ENCODE measurements at places on chromosomes 3 and 15.

DNA sequence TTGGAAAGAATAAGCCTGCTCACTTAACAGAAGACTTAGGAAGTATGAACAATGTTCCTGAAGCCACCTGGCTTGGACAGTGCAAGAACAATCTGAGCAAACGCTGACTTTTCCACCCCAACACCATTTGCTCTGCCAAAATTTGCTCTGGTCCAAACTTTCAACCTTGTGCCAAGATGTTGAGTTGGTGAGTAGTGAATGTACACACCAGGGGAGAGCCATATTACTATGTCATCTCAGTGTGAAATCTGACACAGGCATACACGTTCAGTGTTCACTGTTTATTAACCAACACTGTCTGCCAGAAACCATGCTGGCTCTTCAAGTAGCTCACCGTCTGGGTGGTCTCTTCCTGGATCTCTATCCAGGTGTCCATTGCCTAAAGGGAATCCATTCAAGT is 152.9 kb upstream of the LPP start:
- no peak for DNase-seq

DNA sequence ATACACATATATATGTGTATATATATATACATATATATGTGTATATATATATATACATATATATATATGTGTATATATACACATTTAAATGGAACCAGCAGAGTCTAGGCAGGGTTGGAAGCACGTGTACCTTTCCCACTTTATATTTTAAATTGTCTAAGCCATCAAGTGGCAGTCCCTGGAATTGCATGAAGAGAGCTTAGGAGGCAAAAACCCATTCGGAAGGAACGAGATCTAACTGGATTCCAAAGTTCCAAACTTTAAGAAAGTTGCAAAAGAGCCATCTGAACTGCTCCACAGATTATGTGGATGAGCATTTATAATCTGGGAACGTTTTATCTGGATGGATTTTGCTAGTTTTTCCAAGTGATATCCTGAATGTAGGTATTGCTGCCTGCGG is 186.5 kb downstream of the FOXP1 start:
- DNase-seq, result peak; percentile 53

DNA sequence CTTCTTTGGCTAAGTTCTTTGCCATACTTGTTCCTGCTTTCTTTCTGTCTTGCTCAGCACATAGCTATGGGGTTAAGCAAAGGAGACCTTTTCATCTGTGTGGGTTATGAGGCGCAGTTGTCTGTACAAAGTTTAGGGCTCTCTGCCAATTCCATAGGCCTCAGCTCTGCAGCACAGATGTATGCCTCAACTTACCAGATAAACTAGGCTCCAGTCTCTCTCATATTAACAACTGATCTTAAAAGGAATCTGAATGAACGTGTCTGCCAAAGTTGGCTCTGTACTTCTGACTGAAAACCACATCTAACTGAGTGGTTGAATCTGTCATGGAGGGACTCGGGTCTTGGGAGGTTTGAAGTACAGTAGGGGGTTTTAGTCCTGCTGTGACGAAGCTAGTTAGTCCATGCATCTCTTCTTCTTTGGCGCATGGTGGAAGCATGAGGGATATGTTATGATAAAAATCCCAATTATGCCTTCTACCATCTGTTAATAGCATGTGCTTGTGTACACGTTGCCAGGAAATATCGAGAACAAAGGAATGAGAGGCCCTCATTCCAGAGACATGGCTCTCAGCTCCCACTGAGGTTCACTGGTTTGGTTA is 114.6 kb upstream of the TSC22D2 start:
- no peak for DNase-seq

- no peak for DNase-seq
Measured at GRCh38 chr3:52388348-52388821, 56.5 kb downstream of the SEMA3G start.

DNA sequence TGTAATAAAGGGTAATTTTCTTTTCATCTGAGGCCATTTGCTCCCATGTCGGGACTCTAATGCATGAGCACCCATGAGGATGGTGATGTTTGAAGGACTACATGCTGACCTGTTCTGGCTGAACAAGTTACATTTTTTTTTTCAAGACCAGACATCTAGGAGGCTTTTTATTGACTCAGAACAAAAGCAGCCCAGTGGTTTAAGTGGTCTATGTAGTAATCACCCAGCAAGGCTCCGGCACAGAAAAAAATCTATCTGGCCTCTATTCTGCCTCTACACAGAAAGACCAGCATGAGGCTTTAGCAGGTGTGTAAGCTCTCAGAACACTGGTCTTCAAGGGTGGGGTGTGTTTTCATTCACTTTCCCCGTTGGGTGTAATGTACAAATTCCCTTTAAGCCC is 95.1 kb upstream of the ZBED2 start:
- no peak for DNase-seq

- DNase-seq, result peak; percentile 79
Measured at GRCh38 chr3:123328851-123329635, 119.8 kb downstream of the ADCY5 start.

DNA sequence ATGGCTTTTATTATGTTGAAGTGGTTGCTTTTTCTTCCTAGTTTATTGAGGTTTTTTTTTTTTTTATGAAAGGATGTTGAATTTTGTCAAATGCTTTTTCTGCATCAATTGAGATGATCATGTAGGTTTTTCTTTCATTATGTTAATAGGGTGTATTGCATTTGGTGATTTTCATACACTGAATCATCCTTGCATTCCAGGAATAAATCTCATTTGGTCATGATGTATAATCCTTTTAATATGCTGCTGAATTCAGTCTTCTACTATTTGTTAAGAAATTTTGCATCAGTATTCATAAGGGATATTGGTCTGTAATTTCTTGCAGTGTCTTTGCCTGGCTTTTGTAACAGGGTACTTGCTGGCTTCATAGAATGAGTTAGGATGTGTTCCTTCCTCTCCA is 11.5 kb upstream of the CLRN1 start:
- no peak for DNase-seq

- no peak for DNase-seq
Measured at GRCh38 chr15:59191855-59192237, 14.8 kb upstream of the LDHAL6B start.

DNA sequence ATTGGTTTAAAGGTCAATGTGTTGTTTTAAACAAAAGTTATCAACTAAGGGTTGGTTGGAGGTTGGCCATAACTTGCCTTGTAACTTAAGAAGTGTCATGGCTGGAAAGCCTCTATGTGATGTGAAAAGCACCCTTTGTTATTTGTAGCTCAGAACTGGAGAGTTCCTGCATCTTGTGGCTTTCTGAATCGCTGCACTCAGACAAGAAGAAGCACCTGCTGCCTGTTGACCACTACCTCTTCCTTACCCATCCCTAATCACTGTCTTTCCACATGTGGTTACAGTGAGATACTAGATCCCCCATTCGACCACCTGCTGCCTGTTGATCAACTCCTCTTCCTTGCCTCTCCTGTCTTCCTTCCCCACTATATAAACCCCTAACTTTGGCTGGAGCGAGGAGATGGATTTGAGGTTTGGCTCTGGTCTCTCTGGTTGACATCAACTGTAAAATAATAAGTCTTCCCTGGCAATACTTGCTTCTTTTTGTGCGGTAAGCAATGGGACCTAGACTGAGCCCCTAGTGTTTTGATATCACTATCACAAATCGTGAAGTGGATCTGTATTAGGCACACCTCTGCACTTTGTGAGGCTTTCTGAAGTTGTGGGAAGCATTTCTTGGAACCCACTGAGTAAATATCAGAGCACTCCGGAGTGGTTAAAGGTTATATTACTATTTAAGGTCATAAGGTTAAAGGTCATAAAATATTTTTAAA is 13.8 kb downstream of the RPL39L start:
- no peak for DNase-seq

GRCh38 chr3:34793057-34793456 is 846.3 kb upstream of the ARPP21 start:
- DNase-seq, result no peak

DNA sequence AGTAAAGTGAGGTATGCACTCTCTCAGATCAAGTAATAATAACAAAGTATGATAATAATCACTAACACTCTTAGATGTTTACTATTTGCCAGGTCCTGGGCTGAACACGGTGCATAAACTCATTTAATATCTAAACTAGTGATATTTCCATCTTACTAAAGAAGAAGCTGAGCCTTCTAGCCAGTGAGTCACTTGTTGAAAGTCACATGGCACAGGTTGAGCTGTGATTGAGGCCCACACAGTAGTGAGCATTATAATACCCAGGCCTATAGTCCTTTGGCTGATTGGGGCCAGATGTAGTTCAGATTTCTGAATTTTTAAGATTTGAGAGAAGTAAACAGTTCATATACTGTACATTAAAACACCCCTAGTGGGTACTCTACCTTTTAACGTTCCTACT is 93.2 kb upstream of the CCDC80 start:
- no peak for DNase-seq

- no peak for DNase-seq
Measured at GRCh38 chr3:13406190-13406589, 13.9 kb downstream of the NUP210 start.

- DNase-seq, result no peak
Measured at GRCh38 chr15:76160426-76161152, 100.8 kb downstream of the TMEM266 start.

GRCh38 chr15:32956711-32957110 is 237.8 kb downstream of the FMN1 start:
- no peak for DNase-seq
